ENCODE measurements at places on chromosomes 11 and 22. TPM values are rescaled to one million over a fixed set of nuclear protein-coding genes. Genes with fewer than 3 reads are reported as not detected.

DNA sequence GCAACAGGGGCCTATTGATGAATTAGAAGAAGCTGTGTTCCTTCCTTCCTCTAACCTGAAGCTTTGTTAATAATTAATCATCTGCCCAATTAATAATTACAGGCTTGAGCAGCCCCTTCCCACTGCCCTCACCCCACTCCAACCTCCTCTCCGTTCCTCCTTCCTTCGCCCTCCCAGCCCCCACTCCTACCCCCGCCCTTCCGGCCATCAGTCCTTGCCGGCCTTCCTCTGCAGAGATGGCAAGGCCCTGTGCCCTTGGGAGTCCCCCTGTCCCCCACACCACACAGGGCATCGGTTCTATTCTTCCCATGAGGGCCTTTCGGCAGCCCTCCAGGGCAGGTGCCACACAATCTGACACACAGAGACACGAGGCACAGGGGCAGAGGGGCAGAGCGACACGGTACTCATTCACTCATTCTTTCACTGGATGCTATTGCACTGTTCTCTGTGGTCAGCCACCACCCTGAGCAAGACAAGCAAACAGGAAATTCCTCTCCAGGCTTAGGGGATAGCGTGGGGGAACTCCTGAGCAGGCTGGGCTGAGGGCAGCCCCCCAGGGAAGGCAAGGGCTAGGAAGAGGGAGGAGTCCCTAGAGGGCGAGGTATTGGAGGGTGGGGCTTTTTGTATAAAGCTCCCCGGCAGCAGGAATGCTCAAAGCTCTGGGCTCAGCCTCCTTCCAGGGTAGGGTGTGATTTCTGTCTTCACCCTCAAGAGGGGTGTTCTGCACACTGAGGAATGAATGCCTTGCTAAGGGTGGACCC, 14.7 kb downstream of the MGAT3 start:
- no peak for DNase-seq

- DNase-seq = peak; percentile 81
Observed at GRCh38 chr22:32985899-32986765, 72.0 kb downstream of the SYN3 start.

DNA sequence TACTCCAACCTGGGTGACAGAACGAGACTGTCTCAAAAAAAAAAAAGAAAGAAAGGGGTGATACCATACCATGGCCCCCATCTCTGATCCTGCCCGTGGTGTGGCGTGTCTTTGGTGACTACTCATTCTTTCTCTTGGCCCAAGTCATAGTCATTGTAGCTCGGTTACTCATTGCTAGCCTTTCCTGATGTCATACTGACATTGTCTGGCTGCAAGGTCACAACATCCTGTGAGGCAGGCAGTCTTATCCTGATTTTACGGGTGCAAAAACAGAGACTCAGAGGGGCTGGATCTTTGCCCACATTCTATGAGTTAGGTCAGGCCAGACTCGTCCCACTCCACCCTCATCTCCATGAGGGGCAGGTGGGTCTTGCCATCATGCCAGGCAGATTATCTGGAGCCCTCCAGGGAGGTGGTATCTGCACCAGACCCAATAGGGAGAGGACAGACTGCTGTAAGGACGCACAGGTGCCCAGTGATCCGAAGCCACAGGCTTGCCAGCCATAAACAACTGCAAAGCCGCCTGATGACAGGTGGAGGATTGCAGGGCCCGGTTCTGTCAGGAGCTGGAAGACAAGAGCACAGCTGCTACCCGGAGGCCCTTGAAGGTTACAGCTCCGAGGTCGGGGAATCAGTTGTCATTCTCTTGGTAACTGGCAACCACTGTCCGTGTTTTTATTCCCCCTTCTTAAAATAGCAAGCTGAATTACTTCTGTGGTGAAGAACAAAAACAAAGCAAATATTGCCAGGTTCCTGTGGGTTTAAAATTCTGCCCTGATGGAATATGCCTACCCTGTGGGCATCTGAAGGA, 13.8 kb downstream of the TOM1 start:
- peak; percentile 79 for DNase-seq

- DNase-seq = no peak
Observed at GRCh38 chr22:44493206-44493605, 4.8 kb downstream of the RTL6 start.

GRCh38 chr22:43882122-43882767, 9.6 kb downstream of the PNPLA5 start:
- no peak for DNase-seq

DNA sequence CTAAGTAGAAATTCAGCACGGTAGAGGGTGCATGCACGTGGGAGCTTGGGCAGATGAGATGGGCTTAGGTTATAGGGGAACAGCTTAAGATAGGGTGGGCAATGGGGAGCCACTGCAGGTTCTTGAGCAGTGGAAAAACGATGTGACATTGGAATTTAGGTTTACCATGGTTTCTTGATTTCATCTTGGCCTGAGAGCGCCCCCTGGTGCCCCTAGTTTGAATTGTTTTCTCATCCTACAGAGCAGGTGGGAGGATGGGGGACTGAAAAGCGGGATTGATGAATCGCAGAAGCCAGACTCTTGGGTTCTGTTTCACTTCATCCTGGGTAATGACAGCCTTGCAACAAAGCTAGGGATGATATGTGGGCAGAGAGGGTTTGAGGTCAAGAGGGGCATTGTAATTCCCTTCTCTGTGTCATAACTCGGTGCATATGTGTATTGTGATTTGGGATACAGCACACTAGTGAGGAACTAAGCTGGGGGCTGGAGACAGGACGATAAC, 6.7 kb upstream of the MCAM start:
- no peak for DNase-seq

DNA sequence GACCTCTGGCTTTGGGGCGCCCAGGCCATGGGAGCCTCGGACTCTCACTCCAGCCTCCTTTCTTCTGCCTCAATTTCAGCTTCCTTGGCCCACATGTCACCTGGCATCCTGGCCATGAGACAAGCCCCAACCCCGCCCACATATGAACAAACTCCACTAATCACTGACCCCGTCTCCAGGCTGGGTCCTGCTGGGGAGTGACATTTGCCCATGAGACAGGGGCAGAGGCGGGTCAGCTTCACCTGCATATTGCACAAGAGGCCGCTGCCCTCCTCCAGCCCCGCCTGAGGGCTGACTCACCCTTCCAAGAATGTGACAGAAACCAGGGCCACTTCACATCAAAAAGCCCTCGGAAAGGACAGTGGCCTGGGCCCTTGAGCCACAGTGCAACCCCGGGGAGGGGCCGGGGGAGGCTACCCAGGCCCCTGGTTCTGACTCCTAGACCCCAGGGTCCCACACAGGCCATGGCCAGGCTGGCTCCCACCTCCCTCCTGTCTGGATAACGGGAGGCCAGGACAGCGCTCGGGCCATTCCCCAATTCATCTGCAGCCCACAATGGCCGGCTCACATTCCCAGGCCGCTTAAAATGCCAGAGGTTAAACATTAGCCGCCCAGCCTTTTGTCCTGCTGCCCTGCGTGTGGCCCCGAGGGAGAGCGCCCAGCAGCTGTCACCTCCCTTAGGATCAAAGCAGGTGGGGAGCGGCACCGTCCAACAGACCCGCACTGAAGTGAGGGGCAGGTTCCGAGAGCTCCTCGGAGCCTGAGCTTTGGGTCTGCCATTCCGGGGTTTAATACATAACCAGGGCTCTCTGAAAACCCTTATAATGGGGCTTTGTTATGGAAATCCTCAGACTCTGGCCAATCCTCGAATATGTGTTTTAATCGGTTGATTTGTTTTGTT, 42.3 kb downstream of the TRMU start:
- no peak for DNase-seq

- DNase-seq = peak; percentile 90
Observed at GRCh38 chr11:95067039-95067840, 521 bp downstream of the SRSF8 start.

DNA sequence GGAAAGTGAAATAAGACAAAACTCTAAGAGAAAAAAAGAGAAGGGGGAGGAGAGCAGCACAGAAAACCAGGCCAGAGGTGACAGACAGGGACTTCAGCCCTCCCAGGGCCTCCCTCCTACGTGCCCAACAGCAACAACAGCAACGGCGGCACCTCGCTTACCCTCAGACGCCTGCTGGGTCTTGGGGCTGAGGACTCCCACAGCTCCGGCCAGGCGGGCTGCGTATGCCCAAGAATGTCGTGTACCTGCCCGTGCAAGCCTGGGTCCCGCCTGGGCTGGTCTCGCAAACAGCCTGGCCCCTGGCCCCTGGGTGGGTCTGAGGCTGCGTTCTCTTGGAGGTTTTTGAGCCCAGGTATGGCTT, 30.5 kb downstream of the ARAP1 start:
- no peak for DNase-seq

DNA sequence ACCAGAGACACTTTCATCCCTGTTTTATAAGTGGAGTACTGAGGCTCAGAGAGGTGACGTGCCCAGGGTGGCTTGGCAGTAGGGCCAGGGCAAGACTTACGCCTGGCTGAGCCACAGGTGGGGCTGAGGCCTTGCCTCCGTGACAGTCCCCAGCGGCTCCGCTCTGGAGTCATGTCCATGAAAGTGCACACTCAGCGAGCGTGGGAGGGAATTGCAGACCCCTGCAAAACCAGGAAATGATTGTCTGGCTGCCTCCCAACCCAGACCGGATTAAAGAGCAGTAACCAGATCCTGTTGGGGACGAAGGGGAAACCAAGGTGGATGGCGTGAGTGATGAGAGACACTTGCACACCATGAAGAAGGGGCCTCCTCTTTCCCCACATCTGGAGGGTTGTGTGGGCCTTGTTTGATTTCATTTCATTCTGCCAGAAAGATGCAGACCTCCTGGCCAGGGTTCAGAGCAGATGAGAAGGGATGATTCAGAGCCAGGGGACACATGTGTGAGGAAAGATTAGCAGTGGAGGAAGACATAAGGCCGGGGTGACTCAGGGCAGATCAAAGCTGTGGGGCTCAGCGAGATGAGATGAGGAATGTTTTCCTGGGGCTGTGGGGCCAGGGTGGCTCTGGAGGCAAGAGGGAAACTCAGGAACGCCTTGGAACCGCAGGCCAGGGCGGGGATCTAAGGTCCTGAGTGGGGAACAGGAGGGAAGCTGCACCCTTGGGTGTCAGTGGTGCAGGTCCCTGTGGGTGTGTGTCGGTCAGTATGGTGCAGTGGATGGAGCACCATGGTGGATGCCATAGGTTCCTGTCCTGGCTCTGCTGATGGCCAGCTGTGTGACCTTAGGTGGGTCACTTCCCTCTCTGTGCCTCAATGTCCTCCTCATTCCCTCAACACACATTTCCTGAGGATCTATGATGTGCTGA, 29.9 kb upstream of the LRRC32 start:
- DNase-seq = no peak

DNA sequence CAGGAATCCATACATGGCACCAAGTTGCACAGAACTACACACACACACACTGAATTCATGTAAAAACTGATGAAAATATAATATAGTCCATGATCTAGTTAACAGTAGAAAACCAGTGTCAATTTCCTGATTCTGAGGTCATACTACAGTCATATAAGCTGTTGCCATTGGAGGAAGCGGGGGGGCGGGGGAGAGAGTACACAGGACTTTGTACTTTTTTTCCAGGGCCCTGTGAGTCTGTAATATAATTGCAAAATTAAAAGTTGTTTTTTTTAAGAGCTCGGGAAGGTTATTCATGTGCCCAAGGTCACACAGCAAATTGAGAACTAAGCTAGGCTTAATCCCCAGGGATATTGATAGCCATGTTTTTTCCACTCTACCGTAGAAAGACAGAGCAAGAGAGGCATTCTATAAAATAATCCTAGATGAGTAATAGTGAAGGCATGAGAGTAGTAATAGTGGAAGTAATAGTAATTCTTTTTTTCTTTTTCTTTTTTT, 312.3 kb downstream of the MN1 start:
- DNase-seq = no peak

GRCh38 chr22:38923463-38924346, 33.7 kb upstream of the APOBEC3A start:
- peak; percentile 92 for DNase-seq

GRCh38 chr11:120499859-120500258, 11.7 kb upstream of the GRIK4 start:
- peak; percentile 72 for DNase-seq

DNA sequence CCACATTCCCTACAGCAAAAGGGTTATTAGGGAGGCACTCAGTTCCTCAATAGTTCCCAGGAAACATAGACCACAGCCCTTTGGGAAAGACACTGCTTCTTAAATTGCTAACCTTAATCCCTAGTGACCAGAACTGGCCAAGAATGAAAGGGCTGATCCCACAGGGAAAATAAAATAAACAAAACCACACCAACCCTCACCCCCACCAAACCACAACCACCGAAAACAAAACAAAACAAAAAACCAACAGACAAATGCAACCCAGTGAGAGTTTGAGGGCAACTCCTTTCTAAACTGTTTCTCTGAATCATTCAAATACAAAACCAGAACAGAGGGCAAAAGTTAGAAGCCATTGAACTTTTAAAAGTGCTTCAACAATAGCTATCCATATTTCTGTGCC, 57.2 kb downstream of the NAV2 start:
- DNase-seq = no peak

DNA sequence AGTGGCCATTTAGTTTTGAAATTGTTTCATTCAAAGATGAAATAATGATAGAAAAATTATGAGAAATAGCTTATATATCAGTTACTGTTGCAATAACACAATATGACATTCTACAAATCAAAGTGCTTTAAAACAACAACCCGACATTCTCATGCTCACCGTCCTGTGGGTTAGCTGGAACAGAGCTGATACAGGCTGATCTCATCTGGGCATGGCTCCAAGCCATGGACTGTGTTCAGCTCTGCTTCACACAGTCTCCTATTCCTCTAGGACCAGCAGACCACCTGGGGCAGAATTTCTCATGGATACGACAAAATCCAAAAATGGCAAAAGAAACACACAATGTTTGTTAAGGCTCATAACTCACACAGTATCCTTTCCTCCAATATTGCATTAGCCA, 178.6 kb downstream of the CNTN5 start:
- no peak for DNase-seq

CTSW gene
- 0.83 TPM for total RNA-seq

GDPD4 gene
- not detected for total RNA-seq

TEX12 gene
- 0.32 TPM for total RNA-seq

NXPE1 gene
- 0.11 TPM for total RNA-seq
